ENCODE measurements at places on chromosomes 16 and 17.

DNA sequence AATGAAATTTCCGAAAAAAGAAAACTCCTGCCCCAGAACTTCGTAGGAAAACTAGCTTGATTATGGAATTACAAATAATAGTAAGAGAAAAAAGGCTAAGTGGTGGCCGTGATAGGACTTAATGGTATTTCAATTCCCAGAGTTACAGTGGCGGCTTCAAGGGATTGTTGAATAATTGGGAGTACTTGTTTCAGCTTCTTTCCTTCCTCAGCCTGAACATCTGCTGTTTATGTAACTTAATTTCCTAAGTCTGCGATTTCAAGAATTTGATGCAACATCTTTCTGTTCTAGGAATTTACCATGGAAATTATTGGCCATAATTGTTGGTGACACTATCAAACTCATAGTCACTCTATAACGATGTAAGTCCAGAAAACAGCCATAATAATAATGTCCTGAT, 684 bp upstream of the APPBP2 start:
- DNase-seq: no peak

DNA sequence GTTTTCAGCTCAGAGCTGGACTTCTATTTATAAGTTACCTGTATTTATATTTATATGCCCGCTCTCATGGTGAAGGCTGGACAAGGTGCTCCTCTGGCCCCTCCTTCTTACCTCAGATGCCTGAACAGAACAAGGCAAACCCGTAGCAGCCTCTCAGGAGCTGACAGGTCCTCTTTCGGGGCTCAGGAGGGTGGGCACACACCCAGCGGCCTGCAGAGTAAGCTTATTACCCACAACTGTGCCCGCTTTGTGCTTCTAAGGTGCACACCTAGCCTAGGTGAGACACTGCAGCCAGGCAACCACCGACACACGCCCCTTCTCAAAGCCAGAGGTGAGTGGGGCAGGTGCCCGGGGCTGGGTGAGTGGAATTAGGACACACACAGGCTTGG, 5.3 kb downstream of the NKIRAS2 start:
- no peak for DNase-seq

DNA sequence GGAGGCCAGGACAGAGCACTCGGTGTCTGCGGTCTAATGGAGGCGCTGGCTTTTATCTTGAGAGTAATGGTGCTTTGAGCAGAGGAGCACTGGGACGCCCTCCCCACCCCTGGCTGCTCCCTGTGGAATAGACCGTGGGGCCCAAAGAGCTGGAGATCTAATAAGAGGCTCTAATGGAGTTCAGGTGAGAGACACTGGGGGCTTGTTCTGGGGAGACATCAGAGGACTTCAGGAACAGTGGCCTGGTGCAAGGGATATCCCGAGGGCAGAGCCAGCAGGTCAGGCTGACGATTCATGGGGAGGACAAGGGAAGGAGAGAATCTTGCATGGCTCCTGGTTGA, 9.5 kb upstream of the KRT19 start:
- no peak for DNase-seq

GRCh38 chr16:84703681-84704080, 3.9 kb downstream of the USP10 start:
- DNase-seq: no peak

DNA sequence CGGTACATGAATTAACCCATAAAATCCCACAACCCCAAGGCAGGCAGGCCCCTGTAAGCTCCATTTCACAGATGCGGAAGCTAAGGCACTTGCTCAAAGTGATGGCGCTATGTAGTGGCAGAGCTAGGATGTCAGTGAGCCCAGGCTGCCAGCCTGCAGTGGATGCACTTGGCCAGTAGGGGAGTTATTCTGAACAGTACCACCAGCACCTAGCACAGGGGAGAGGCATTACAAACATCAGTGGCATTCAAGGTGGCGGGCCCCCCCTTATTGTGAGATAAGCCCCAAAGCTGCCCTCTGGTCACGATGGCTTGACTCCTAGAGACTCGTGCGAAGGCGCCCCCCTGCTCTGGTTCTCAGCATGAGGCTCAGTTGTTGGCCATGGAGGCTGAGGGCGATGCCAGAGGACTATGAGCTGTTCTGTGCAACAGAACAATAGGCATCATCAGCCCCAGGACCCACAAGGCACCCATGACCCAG, 33.8 kb downstream of the GTF3C1 start:
- peak; percentile 8 for DNase-seq

GRCh38 chr17:11383157-11383556, 142.1 kb downstream of the SHISA6 start:
- no peak for DNase-seq

- DNase-seq: no peak
These were observed 868 bp downstream of the NATD1 start for GRCh38 chr17:21252289-21252795.

GRCh38 chr17:74758848-74759168, 10.4 kb downstream of the NHERF1 start:
- DNase-seq: no peak

- DNase-seq: no peak
These were observed 477 bp downstream of the CFAP20 start for GRCh38 chr16:58128711-58129096.

Measured in stimulated activated CD4-positive, alpha-beta T cell treated with anti-CD3 and anti-CD28 coated beads, Interleukin-12 subunit alpha, Interleukin-12 subunit beta, amount 100 ng/mL, for 24 hours (primary cell).